WTC11 (cell line): ENCODE measurements at places on chromosomes 7 and 10. TPM values are rescaled to one million over a fixed set of nuclear protein-coding genes. Genes with fewer than 3 reads are reported as not detected.
A peak's percentile ranks its signal among the peaks of the same experiment; 100 is the strongest.

GRCh38 chr7:95910341-95910740 is 138.0 kb downstream of the DYNC1I1 start:
- no peak overlapping the region for H3K4me3 ChIP-seq
- DNase-seq, result no peak
- H3K36me3 ChIP-seq, result no peaks in the 10 kb centered on the region
- H3K27ac ChIP-seq, result no peak overlapping the region
- H3K4me1 ChIP-seq, result peaks cover 19% of the 10 kb centered on the region
- H3K27me3 ChIP-seq, result no peaks in the 10 kb centered on the region

- peaks cover 63% of the 10 kb centered on the region for H3K27me3 ChIP-seq
- DNase-seq, result peak; percentile 23
- no peak overlapping the region for H3K27ac ChIP-seq
- H3K36me3 ChIP-seq, result peaks cover 8% of the 10 kb centered on the region; the same call in 1 of the 2 replicates
Measured at GRCh38 chr7:100720671-100721504, 620 bp downstream of the EPO start.

DNA sequence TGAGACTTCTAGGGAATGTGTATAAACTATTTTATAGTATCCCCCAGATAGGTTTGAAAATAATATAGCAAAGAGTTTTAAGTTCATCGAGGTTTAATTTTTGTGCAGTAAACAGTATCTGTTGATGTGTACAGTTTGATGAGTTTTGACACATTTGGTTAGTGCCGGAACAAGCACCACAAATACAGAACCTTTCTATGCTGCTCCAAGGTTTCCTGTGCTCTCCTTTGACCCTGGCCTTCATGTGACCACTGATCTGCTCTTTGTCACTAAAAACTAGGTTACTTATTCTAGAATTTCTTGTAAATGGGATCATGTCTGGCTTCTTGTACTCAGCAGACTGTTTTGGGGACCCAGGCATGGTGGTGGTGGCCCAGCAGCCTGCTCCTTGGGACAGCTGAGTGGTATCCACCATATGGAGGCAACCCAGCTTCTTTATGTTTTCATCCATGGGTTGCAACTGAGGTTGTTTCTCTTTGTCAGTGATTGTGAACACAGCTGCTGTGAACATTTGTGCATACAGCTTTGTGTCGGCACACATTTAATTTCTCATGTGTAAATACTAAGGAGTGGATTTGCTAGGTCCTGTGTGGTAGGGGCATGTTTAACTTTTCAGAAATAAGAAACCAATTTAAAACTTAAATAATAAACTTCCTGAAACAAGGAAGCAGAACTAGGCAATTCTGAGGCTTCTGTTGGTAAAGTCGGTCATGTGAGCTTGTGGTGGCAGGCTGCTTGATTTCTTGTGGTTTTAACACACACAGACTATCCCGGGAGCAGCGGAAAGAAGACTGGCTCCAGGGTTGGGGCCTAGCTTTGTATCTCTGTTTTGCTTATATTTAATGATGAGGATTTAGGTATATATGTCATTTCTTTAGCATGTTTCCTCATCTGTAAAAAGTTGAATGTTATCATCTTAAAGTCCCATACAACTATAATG is 219.4 kb downstream of the ABCA13 start:
- no peaks in the 10 kb centered on the region for H3K36me3 ChIP-seq
- H3K4me1 ChIP-seq, result no peaks in the 10 kb centered on the region
- no peak overlapping the region for H3K4me3 ChIP-seq
- H3K27me3 ChIP-seq, result no peaks in the 10 kb centered on the region

GRCh38 chr10:60607372-60607771 is 170.9 kb upstream of the CDK1 start:
- H3K36me3 ChIP-seq, result no peaks in the 10 kb centered on the region
- no peak overlapping the region for H3K4me3 ChIP-seq
- no peak overlapping the region for H3K27ac ChIP-seq
- no peak for DNase-seq
- H3K4me1 ChIP-seq, result peaks cover 7% of the 10 kb centered on the region

DNA sequence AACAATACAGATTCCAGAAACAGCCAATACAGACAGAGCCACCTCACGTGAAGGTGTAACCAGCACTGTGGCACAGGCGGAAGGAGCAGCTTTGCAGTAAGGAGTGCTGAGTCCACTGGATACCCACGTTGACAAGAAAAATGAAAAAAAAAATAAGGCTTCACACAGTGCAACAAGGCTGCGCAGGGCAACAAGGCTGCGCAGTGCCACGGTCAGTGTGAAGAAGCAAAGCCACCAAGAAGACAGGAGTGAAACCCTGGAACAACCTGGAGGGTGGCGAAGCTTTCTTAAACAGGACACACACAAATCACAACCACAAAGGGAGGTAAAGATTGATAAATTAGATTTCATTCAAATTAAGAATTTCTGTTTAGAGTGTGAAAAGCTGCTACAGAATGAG is 204.0 kb downstream of the MAD1L1 start:
- H3K27ac ChIP-seq, result no peak overlapping the region
- H3K4me1 ChIP-seq, result peaks cover 12% of the 10 kb centered on the region
- H3K36me3 ChIP-seq, result peaks cover 29% of the 10 kb centered on the region

DNA sequence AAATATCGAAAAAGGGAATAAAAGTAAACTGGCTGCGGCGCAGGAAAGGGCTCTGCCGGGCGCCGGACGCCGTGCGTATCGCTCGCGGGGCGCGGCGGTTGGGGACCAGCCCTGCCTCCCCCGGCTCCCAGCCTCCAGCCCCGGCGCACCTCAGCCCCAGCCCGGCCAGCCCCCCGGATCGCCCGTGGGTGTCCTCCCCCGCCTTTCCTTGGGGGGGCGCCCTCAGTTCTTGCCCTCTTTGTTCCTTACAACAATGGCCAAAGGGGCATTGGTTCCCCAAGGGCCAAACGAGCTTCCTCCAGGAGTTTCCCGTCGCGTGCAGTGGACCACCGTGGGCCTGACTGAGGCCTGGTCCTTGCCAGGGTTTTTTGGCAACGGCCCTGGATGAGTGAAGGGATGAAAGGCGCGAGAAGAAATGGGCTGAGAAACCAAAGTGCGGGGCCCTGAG is 1.2 kb downstream of the MACROH2A2 start:
- H3K4me3 ChIP-seq, result peak overlapping the region; percentile 74
- peak; percentile 70 for DNase-seq
- no peak overlapping the region for H3K27ac ChIP-seq
- no peaks in the 10 kb centered on the region for H3K36me3 ChIP-seq
- peaks cover 29% of the 10 kb centered on the region for H3K4me1 ChIP-seq

- H3K27ac ChIP-seq, result no peak overlapping the region
- no peak for DNase-seq
- peaks cover 9% of the 10 kb centered on the region; the same call in 1 of the 2 replicates for H3K36me3 ChIP-seq
- H3K4me3 ChIP-seq, result no peak overlapping the region
- H3K27me3 ChIP-seq, result peaks cover 4% of the 10 kb centered on the region
Measured at GRCh38 chr10:43952760-43953159, 304.1 kb upstream of the ZNF32 start.

DNA sequence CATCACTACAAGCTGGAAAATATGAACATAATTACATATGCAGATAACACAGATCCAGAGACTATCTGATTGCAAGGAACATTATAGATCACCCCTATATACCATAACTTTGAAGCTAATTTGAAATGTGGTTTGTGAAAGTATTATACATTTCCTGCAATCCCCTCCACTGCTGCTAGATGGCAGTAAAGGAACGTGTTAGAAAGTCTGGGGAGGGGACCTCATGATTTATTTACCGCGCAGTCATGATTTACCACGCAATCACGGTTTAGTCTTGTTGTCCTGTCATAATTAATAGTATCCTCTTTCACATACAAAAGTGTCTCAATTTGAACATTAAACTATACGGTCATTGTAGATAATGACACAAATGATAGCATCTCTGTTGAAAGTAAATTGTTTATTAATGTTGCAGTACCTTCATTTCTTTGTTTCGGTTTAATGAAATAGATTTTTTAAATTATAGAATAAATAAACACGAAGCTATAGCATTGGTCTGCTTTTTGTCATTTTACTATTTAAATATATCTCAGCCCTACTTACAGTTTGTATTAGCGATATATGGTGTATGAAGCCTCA is 145.3 kb upstream of the PRSS1 start:
- peak; percentile 60 for DNase-seq
- H3K27me3 ChIP-seq, result no peaks in the 10 kb centered on the region; the same call in 1 of the 2 replicates
- 0 out of 2 replicates have a peak, but pooled peaks cover 2% of the 10 kb centered on the region for H3K4me1 ChIP-seq
- no peak overlapping the region for H3K4me3 ChIP-seq
- H3K36me3 ChIP-seq, result no peaks in the 10 kb centered on the region

GRCh38 chr10:67110286-67110685 is 184.4 kb downstream of the LRRTM3 start:
- no peak for DNase-seq
- no peak overlapping the region for H3K4me3 ChIP-seq
- no peaks in the 10 kb centered on the region for H3K27me3 ChIP-seq
- H3K27ac ChIP-seq, result no peak overlapping the region

EN2 gene
- total RNA-seq, result not detected in 3 replicates

MAP3K8 gene
- 9.8 to 13.8 TPM (median 11.8 TPM) in 3 replicates for total RNA-seq

GIMAP1 gene
- 0.05 to 0.09 TPM in 2 of 3 replicates, not detected in the other for total RNA-seq

ST7 gene
- 9.0 to 12.4 TPM (median 10.3 TPM) in 3 replicates for total RNA-seq

EIF3B gene
- 300 to 361 TPM (median 304 TPM) in 3 replicates for total RNA-seq
